ENCODE measurements at places on chromosomes 7 and 10.

- DNase-seq = no peak
Observed at GRCh38 chr7:26192485-26193087, 8.0 kb downstream of the HNRNPA2B1 start.

GRCh38 chr7:51340029-51340838 is 23.6 kb upstream of the COBL start:
- no peak for DNase-seq

DNA sequence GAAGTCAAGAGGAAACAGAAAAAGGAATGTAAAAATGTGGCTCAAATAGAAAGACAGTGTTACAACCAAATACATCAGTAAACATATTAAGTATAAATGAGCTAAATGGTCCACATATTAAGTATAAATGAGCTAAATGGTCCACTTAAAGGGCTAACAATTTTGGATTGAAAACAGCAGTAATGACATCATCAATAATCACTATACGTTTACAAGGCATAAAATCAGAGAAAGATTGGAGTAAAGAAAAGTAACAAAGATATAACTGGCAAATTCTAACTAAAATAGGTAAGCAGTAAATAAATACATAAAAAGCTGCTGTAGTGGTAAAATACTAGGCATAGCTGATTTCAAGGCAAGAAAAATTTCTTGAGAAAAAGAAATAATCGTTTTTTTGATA is 1298.4 kb upstream of the CELF2 start:
- no peak for DNase-seq

- DNase-seq = no peak
Observed at GRCh38 chr10:119738962-119739361, 13.1 kb downstream of the INPP5F start.

DNA sequence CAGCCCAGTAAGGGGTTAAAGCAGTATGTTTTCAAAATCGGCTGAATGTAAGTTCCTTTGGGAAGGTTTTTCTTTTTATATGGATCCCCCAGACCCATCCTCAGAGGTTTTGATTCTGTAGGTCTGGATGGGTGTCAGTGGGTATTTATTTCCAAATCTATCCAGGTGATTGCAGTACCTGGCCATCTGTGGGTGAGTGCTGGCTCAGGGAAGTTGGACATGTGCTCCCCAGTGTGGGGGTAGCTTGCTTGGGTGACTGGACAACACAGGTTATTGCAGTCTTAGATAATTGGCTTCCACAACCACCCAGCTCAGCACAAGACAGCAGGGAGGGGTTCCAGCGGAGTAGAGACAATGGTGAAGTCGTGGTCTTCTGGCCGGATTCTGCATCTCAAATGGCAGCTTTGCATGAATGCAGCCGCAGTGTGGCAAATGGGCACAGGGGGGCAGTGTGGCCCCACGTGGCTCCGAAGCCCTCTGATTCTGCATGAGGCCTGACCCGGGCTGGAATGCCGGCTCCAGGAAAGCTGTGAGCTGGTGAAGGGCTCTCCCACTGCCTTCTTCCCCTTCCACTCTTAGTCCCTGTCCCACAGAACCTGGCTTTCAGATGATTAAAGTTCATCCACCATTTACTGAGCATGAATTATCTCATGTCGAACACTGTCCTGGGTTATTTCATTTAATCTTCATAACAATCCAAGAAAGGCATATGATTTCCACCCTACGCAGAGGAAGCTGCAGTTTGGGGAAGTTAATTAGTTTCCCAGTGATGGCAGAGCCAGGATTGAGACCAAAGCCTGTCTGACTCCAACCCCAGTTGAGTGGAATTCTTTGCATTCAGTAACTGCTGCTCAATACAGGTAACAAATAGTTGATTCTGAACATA is 64.5 kb upstream of the SYPL1 start:
- peak; percentile 29 for DNase-seq

DNA sequence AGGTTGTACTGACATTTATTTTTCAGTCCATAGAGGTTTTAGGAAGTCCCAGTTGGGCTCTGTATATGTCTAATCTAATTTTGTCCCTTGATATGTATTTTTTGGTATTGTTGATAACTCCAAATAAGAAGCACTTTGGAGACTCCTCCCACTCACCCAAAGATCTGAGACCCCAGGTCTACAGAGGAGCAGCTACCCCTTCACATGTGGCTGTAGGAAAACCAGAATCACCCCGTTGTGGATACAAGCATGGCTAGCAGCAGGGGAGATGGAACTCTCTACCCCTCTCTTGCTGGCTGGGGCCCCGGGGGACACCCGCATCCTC is 9.4 kb downstream of the HHEX start:
- no peak for DNase-seq

DNA sequence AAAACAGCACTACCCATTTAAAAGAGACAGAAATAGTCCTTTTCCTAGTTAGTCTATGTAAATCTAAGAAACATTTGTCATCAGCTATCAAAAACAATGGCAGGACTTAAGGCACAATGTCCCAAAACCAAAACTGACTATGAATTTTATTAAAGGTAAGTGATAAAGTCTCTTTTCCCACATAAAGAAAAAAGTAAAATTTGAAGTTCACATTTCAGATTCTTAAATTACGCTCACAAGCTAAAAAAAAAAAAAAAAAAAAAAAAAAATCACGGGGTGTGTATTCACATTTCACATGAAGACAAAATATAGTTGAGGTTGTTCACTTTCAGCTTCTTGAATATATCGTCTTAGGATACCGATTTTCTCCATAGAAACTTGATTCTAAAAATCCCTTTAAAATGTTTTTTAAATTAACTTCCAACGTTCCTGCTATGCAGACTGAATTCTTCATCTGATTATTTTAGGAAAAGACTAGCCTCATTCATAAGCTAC is 1.6 kb downstream of the P4HA1 start:
- no peak for DNase-seq

DNA sequence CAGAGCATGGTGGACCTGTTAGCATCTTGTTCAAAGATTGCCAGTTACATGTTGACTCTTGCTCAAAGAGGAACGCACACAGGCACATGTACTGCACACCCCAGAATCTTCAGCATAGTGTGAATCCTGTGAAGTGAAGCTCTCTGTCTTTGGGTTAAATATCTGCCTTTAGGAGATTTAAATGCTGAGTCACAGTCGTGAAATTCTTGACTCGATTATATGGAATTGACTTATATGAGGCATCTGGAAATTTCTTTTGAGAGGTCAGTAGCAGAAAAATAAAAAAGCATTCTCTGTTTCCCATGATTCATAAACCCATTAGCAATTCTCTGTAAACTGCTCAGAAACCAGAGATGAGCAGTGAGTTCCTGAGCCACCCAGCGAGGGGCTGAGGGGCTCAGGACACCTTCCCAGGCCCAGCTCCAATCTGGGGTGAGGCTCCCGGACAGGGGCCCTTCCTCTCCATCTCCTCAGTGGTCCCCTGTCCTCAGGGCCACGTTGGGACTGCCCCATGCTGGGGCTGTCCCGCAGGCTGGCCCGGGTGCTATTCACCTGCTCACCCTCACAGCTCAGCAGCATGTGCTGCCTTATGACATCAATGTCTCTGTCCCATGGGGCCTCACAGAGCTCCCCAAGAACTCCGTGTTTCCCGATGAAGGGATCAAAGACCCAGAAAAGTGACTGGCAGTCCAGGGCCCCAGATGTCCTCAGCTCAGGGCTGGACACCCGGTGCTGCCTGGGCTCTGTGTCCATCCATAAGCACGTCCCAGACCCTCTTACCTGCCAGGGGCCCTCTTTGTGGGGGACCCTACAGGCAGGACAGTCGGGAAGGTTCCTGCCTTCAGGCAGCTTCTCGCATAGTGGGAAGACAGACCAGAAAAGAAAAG is 50.0 kb upstream of the INSIG1 start:
- DNase-seq = no peak

GRCh38 chr10:33010132-33011037 is 52.4 kb upstream of the ITGB1 start:
- DNase-seq = no peak

GRCh38 chr10:128476845-128477244 is 350.6 kb upstream of the MKI67 start:
- DNase-seq = no peak

- DNase-seq = no peak
Observed at GRCh38 chr10:80649183-80649582, 111.5 kb downstream of the SH2D4B start.

DNA sequence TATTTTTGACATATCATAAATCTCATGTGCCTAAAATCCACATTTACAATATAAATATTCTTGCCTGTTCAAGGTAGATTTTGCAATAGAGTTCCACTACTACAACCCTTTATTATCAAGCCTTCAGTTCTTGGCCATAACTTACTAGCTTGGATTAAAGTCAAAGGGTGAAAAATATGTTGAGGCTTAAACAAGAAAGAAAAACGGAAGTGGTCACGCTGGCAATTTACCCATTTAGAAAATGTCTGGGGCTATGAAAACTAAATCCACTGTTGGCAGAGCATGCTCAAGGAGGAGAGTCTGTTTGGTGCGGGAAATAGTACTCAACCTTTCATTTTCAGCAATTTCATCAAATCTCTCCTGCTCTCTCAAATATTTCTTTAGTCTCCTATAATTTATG is 209.8 kb upstream of the RHOBTB1 start:
- no peak for DNase-seq

- DNase-seq = no peak
Observed at GRCh38 chr7:64653721-64654401, 12.1 kb upstream of the ZNF107 start.

- no peak for DNase-seq
Observed at GRCh38 chr7:13987395-13987794, 2.1 kb downstream of the ETV1 start.

DNA sequence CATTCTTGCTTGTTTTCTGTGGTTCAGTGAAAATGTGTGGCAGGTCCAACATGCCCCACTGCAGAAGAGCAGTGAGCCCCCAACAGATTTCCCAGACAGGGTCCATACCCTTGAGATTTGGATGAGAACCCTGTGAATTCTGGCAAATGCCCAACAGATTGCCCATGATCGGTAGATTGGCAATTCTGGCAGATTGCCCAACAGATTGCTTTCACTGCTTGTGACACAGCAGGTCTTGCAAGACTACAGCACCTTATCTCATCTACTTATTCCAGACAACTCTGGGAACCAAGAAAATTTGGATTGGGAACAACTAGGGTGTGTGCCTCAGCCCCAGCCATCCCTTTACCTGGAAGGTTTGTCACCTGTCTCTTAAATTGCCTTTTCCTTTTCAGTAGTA is 143.7 kb upstream of the COL1A2 start:
- no peak for DNase-seq

- DNase-seq = no peak
Observed at GRCh38 chr7:112069879-112070321, 136.3 kb downstream of the DOCK4 start.

DNA sequence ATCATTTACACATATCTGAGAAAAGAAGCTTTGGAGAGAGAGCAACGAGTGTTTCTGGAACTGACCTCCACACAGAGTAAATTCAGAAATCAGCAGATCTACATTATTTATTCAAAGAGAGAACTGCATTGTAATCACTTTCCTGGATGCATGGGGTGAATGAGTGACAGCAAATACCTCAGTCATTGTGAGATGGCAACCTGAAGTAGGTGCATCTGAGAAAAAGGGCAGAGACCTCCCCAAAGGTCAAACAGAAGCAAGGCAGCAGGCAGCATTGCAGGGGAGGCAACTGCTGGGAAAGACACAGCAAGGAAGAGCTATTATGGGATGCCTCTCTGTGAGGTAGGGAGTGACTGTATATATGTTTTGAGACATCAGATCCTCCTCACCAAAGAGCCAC is 26.5 kb upstream of the SMIM30 start:
- no peak for DNase-seq

All from T-cell (primary cell).